ENCODE measurements at places on chromosomes 6 and 20. TPM values are rescaled to one million over a fixed set of nuclear protein-coding genes. Genes with fewer than 3 reads are reported as not detected.
A peak's percentile ranks its signal among the peaks of the same experiment; 100 is the strongest.

- DNase-seq = peak; percentile 15
- no peaks in the 10 kb centered on the region for H3K4me1 ChIP-seq
- no peaks in the 10 kb centered on the region for H3K36me3 ChIP-seq
- H3K27ac ChIP-seq = no peak overlapping the region
- no peaks in the 10 kb centered on the region for H3K27me3 ChIP-seq
These were observed 310.5 kb downstream of the TAF4 start for GRCh38 chr20:61754976-61755778.

- H3K4me3 ChIP-seq = peak overlapping the region; percentile 89
- peak; percentile 85 for DNase-seq
- no peaks in the 10 kb centered on the region for H3K27me3 ChIP-seq
These were observed 696 bp upstream of the SIRPA start for GRCh38 chr20:1894471-1894950.

- no peak overlapping the region for H3K4me3 ChIP-seq
- H3K4me1 ChIP-seq = no peaks in the 10 kb centered on the region
- DNase-seq = no peak
These were observed 539.7 kb upstream of the MARCKS start for GRCh38 chr6:113317442-113317841.

GRCh38 chr20:18780385-18781130, 33.0 kb upstream of the SCP2D1 start:
- H3K27me3 ChIP-seq = no peaks in the 10 kb centered on the region
- H3K36me3 ChIP-seq = no peaks in the 10 kb centered on the region
- H3K27ac ChIP-seq = no peak overlapping the region
- no peak overlapping the region for H3K4me3 ChIP-seq
- DNase-seq = no peak
- no peaks in the 10 kb centered on the region for H3K4me1 ChIP-seq

Gene COL9A3
- not detected for total RNA-seq
